ENCODE measurements at places on chromosomes 6 and 20.

- no peak for DNase-seq
These were observed 164.7 kb downstream of the OGFRL1 start for GRCh38 chr6:71453371-71453706.

DNA sequence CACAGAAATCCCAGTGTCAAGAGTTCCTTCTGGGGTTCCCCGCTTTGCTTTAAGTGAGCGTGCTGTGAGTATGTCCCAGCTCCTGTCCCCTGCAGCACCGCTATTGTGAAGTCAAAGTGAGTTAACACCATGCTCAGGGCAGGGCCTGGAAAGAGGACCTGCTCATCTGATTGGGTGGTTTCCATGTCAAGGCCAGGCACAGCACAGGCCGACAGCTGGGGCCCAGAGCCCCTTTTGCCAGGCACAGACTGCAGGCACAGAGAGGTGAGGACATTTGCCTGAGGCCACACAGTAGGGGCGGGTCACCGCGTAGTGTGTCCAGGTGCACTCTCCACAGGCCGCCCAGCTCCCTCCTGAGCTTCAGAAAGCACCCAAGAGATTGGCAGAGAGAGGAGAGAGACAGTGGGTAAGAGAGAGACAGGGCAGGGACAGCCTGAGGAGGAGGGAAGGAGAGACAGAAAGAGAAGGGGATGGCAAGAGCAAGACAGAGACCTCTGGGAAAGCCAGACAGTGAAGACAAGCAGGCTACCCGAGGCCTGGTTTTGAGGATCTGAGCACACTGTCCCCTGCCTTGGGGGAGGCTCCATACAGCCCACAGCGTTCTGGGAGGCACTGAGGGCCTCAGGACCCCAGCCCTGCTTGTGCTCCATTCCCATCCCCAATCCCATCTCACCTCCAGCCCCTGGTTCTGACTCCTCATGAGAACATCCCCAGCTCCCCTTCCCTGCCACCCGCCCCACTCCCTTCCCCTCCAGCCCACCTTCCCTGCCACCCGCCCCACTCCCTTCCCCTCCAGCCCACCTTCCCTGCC lies 6.5 kb upstream of the BPIFB1 start:
- peak; percentile 55 for DNase-seq

DNA sequence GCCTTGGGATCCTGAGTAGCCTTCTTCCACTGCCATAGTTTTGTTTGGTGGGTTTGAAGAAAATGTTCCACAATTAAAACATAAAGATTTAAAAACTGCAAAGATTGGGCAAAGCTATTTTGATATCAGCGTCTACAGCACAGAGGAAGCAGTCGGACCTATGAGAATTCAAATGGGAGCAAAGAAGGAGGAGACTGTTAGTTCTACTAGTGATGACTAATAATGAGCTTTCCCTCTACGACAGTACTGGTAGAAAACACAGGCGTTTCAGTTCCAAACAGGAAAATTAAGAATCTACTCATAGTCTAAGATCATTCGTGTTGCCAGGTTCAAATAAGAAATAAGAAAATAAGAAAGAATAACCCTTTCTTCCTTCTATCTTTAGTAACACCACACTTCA lies 121.2 kb downstream of the INSM1 start:
- DNase-seq, result no peak

- DNase-seq, result no peak
These were observed 2.6 kb upstream of the WFDC8 start for GRCh38 chr20:45581702-45582101.

DNA sequence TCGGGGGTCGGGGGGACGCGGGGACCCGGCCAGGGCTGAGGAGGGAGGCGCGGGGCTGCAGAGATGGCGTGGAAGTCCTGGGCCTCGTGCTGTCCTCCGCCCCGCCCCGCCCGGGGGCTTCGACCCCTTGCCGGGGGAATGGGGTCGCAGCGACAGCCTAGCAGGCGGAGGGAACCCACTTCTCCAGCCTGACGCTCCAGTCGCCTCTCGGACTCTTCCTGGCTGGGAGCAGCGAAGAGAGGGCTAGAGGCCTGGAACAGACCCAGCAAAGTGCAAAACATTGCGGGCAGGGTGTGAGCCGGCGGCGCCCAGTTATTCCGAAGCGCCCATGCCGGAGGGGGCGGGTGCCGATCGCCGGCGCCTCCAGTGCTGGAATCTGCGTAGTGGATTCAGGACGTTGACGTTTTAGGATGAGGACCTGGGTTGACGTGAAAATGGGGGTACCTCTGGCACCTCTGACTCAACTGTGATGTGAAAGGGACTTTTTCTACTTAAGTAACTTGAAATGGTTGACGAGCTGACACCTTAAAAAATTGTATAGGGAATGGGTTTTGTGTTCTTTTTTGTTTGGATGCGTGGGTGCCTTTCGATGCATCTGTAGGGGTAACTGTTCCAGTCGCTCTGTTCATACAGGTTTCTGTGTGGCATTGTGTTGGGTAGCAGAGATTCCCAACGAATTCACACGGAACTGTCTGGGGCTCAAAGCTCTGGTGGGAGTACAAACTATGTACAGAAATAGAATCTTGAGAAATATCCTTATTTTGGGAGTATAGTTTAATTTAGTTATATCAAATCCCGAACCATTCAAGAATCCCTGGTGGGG lies 1.4 kb downstream of the SLC35F1 start:
- DNase-seq, result no peak

Data from endodermal cell (in vitro differentiated cells).